ENCODE measurements at places on chromosomes 5 and 9.

DNA sequence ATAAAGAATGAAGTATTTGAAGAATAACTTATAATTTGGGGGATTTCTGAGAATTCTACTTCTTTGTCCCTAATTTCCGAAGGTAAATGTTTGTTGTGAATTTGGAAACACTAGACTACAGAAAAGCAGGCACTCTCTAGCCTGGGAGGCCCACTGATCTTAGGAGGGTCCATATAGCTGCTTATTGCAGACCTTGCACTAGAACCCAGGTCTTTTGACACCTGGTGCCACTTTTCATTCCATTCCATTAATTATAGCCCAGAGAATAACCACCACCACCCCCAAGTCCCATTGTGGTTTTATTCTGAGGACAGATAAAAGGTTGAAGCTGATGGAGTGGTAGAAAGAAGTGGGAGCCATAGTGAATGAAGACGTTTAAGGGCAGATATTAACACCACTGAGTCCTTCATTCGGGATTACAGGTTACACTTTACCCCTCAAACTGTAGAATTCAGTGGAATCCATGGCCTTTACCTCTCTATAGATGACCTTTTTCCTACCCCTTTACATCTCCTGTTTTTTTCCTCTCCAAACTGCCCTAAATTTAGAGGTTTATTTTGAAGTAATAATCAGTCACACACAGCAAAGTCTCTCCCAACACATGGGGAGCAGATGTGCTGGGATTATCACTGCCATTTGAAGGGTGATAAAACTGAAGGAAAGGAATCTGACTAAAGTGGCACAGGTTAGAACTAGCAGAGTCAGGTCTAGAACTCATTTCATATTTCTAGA, 12.0 kb upstream of the PSMD5 start:
- no peak for DNase-seq

- DNase-seq, result no peak
These were observed 140.9 kb upstream of the DMRT1 start for GRCh38 chr9:700365-701282.

DNA sequence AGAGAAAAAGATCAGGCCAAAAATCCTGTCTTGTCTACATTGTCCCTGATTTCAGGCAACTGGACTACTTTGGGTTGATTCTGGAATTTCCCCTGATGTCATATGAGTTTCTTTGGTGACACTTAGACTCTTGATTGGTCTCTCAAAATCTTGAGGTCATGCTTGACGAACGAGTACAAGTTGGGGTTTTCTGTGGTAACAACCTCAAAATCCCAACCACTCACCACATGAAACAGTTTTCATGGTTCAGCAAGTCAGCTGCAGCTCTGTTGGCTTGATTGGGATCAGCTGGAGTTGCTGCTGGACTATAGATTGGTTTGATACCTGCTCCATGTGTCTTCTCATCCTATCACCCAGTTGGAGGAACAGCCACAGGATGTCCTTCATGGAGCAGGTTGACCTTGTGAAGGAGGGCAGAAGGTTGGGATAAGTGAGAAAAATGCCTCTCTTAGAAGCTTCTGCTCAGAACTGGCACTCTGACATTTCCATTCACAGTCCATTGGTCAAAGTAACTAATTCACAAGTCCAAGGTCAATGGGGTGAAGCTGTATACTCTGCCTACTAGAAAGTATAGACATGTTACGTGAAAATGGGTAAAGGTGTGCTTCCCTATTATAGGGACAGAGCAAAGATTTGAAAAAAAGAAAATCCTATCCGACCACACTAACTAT, 284.5 kb downstream of the SH3GL2 start:
- DNase-seq, result no peak

GRCh38 chr5:108382784-108383330, 959 bp upstream of the FBXL17 start:
- no peak for DNase-seq

- no peak for DNase-seq
These were observed 10.2 kb downstream of the ABL1 start for GRCh38 chr9:130845254-130845653.

DNA sequence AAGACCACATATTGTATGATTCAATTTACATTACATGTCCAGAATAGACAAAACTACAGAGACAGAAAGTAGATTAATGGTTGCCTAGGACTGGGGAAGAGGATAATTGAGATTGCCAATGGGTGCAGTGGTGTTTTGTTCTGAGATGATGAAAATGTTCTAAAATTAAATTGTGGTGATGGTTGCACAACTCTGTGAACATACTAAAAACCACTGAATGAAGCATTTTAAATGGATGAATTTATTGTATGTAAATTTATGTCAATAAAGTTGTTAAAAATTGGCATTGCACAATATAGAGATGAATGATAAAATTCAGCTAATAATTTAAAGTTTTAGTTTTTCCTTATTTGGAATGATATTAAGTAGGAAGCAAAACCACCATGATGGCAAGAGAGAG, 109.5 kb upstream of the NR4A3 start:
- DNase-seq, result no peak

DNA sequence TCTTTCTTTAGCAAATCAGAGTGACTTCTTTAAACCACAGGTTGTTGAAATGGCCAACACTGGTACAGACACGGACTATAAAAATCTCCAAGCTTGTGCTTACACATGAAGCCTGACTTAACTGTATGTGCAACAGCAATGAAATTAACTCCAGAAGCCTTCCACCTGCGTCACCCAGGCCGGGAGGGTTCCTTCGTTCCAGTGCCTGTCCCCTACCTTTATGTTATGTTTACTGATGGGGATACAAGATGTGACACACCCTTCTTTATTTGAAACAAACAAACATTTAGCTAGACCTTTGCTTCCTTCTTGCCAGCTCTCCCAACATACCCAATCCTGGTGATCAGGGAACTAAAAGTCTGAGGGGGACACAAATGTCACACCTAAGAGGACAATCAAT, 66.0 kb downstream of the GOLPH3 start:
- no peak for DNase-seq

GRCh38 chr5:173637340-173637739, 20.9 kb upstream of the BOD1 start:
- no peak for DNase-seq

DNA sequence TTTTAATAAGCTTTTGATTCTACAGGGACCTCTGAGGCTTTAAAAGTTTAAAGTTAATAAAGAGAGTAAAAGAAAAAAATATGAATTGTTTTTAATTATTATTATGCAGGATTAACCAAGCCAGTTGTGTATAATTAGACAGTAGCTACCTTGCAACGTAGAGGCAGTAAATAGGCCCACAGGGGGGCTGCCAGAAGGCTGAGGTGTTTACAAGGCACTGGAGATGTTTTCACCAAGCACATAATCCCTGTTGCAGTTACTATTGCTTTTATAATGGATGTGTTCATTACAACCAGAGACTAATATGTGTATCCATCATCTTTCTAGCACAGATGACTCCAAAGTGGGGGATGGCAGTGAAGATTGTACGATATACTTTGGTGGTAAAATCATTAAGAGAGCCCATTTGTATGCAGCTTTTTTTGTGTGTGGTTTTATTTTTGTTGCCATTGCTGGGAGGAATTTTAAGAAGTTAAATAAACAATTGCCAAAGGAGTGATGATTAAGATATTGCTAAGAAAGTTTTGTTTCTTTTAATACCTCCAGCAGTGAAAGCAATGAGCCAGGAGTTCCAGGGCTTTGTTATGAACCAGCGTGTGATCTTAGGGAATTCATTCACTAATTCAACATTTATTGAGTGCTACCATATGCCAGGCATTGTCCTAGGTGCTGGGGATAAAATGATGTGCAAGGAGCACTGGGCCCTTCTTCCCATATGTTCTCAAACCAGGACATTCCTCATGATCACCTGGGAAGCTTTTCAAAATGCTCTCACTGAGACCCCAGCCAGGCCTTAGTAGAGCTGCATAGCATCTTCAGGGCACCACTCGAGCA, 138.7 kb upstream of the EFNA5 start:
- no peak for DNase-seq

GRCh38 chr5:107373549-107374263, 297.0 kb downstream of the EFNA5 start:
- no peak for DNase-seq

GRCh38 chr5:178564811-178565550, 25.2 kb downstream of the COL23A1 start:
- DNase-seq, result no peak

- no peak for DNase-seq
These were observed 73.4 kb upstream of the BOD1 start for GRCh38 chr5:173689737-173690360.

DNA sequence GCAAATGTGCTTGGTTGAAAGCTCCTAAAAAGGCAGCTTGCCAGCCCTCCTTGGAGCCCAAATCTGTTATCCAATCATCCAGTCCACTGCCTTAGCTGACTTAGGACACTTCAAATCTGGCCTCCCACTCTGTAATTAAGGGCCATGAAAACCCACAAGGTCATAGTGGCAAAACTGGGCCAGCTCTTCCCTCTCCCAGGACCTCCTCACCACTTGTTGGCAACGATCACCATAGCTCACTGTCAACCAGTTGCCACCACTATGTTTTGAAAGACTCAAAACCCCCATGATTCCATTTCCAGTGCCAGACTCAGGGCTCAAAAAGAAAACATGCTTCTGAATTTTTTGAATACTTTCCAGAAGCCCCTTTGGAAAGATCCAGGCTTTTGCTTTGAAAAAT, 107.5 kb downstream of the NREP start:
- no peak for DNase-seq

DNA sequence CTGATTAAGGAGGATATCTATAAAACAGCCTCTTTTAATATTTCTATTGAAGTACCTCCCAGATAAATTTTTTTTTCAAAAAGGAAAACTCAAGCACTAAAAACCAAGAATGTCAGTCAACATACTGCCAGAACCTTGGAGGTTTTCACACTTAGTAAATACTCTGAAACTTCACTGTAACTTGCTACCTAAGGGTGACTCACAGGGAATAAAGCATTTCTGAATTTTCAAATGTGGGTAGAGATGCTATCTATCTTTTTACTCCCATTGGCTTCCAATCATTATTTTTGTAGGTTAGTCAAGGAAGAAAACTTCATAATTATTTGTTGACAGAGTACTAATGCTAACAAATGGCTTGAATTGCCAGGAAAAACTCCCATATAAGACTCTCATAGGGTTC, 46.1 kb downstream of the SLC25A46 start:
- no peak for DNase-seq

DNA sequence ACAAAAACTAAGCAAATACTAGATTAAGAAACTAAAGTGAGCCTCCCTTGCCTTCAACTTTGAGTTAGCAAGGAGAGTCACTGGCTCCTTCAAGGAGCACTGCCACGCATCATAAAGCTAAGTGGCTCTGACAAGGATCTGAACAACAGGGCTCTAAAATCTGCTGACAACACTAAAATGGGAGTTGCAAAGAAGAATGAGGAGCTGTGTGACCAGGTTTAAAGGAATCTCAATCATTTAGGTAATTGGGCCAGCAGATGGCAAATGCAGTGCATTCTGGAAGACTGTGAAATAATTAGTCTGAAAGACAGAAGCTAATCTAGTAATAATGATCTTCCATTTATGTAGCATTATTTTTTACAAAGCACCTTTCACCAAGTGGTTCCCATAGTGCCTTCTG, 297.0 kb upstream of the TAS2R1 start:
- no peak for DNase-seq

GRCh38 chr9:18682907-18683306, 209.0 kb downstream of the ADAMTSL1 start:
- DNase-seq, result no peak

- no peak for DNase-seq
These were observed 76.8 kb downstream of the AMBP start for GRCh38 chr9:114001410-114001685.

DNA sequence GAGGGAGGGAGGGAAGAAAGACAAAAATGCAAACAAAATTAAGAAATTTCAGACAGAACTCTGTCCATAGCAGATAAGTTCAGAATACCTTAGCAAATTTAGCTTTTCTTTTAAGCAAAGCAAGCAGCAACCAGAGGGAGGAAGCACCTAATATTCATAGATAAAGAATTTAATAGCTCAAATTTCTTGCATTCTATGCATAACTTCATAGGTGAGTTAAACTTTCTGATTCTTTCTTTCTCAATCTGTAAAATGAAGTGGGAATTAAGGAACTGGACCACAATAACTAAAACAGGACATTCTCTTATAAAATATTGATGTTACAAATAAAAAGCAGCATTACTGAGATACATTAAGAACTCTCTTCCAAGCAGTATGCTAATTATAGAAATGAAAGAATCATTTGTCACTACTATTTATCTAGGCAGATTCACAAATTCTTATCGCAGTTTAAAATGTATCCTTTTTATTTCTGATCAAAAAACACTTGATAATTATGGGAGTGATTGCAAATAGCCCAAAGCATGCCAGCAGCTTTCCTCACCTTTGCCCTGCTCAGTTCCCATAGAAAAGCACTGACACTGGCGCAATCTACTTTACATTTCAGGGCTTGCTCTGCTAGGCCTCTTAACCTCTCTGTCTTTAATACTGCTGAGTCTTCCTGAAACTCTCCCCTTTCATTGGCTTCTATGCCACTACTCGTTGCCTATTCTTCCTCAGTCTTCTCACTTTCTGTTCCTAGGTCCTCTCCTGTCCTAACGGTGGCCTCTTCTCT, 341.8 kb downstream of the PIK3R1 start:
- DNase-seq, result no peak

- no peak for DNase-seq
These were observed 330.0 kb downstream of the PSAT1 start for GRCh38 chr9:78626971-78627370.

GRCh38 chr5:110807169-110807568, 68.4 kb downstream of the SLC25A46 start:
- DNase-seq, result no peak

DNA sequence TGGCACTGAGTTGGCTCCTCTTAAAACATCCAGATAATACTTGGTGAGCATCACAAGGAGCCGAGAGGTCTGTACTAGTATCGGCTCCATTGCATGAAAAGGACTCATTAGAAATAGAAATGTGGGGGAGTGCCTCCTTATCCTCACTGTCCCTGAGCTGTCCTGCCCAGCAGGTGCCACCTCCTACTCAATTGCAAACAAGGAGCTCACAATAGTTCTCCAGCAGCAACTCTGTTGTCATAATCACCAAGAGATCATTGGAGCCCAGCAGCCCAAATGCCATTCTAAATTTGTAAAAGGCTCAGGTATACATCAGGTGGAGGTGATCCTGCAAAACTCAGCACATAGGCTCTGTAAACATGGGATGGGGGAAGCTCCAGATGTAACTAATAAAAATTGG, 99.1 kb downstream of the PLK2 start:
- DNase-seq, result no peak

GRCh38 chr5:43302481-43302880, 10.7 kb downstream of the HMGCS1 start:
- DNase-seq, result no peak

- DNase-seq, result no peak
These were observed 37.1 kb downstream of the CAST start for GRCh38 chr5:96699186-96699820.

- DNase-seq, result no peak
These were observed 323.0 kb downstream of the TMEM167A start for GRCh38 chr5:82754036-82754746.

DNA sequence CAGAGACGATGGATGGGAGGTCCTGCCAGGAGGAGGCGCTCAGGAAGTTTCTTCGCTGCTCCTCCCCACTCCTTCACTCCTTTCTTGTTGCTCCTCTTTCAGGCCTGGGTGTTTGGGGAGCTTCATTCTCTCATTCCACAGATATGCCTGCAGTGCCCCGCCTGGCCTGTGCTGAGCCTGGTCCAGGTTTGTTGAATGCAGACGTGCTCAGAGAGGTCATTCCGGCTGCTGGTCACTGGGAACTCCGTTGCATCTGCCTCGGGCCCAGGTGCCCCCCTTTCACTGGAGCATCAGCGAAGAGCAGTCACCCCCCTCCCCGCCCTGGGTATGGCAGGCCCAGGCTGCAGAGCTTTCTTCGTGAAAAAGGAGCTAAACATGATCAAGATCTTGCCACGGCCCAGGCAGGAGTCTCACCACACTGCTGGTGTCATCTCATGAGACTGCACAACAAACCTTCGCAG, 15.5 kb downstream of the SURF6 start:
- no peak for DNase-seq
